ENCODE measurements at places on chromosomes 16 and 17.
A peak's percentile ranks its signal among the peaks of the same experiment; 100 is the strongest.

- no peak for DNase-seq
These were observed 46.9 kb downstream of the IRX6 start for GRCh38 chr16:55370762-55371482.

DNA sequence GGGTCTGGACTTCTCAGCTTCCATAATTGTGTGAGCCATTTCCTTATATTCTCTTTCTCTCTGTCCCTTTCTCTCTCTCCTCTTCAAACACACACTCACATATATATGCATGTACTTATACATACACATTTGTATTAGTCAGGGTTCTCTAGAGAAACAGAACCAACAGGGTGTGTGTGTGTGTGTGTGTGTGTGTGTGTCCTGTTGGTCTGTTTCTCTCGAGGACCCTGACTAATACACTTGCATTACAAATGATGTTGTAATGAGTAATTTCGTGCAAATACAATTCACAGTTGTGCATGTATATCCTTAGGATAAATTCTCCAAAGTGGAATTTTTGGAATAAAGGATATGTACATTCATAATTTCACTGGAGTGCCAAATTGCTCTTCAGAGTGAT lies 115.3 kb downstream of the NPIPB5 start:
- no peak for DNase-seq

- DNase-seq, result no peak
These were observed 18.8 kb downstream of the HS3ST3A1 start for GRCh38 chr17:13582776-13583547.

- no peak for DNase-seq
These were observed 45.3 kb downstream of the WNT3 start for GRCh38 chr17:46773221-46773605.

GRCh38 chr17:74407384-74407783 lies 24.5 kb upstream of the GPRC5C start:
- DNase-seq, result no peak

GRCh38 chr16:85112364-85112763 lies at the start of gene CIBAR2:
Gene CIBAR2 (minus strand): TSS chr16:85112472. CDS start chr16:85112352, 120 bp downstream.
- DNase-seq, result no peak

DNA sequence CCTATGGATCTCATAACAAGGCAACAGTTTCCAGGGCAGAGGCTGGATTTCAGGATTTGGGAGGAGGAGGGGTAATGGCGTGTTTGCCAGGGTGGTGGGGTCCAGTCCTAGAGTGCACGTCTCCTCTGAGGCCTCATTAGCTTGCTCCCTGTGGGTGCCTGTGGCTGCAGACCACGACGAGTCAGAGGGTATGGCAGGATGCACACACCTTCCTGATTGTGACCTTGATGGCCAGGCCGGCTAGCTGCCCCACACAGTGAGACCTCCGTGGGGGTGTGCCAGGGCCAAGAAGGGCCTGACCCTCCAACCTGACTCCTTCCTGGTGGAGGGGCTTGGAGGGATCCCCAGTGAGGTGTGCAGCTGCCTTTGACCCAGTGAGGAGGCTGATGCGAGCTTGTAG lies 4.0 kb upstream of the SMTNL2 start:
- DNase-seq, result no peak

DNA sequence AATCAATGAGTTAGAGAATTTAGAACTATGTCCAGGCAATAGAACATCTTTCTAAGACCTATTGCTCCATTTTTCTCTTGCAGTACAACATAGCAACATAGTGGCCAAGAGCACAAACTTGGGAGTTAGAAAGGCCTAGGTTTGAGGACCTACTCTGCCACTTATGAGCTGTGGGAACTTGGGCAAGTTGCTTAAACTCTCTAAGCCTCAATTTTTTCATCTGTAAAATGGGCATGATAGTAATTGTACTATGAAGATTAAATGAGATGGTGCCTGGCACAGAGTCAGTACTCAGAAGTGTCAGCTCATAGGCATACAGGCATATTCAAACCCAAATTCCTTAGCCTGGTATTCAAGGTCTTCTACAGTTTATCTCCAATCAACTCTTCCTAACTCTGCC lies 25.1 kb downstream of the IRX5 start:
- no peak for DNase-seq

DNA sequence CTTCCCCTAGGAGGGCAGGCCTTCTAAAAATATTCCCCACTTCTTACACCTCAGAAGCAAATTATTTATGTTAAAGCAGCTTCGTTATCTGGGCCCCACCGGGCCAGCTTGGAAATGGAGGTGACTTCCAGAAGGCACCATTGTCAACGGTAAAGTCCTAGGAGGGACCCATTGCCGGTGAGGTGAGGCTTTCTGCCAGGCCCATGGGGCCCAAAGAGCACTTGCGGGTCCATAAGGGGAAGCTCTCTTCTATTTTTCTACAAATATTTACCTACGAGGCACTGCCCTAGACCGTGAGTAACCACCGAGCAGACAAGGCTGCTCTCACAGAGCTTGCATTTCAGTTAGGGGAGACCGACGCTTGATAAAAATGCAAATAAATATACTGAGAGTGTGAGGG lies 41.5 kb downstream of the C16orf78 start:
- no peak for DNase-seq

- no peak for DNase-seq
These were observed 243.4 kb upstream of the SALL1 start for GRCh38 chr16:51394421-51394820.

DNA sequence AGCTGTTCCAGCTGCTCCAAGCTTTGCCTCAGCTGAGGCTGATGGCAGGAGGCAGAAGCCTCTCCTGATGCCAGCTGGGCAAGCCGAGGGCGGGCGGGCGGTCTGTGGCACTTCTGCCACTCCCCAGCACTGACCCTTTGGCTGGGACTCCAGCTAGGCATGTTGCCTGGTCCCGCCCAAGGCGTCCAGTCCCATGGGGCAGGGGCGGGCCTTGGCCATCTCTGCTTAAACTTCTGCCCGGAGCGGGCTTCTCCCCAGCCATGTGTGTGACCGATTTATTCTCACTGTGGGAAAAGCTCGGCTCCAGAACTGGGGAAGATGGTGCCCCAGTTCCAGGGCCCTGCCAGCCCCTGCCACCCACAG lies 349.1 kb downstream of the SEC14L1 start:
- DNase-seq, result no peak

- no peak for DNase-seq
These were observed 3.8 kb upstream of the TLCD2 start for GRCh38 chr17:1713878-1714426.

- no peak for DNase-seq
These were observed 153.9 kb upstream of the CHMP6 start for GRCh38 chr17:80837711-80838110.

DNA sequence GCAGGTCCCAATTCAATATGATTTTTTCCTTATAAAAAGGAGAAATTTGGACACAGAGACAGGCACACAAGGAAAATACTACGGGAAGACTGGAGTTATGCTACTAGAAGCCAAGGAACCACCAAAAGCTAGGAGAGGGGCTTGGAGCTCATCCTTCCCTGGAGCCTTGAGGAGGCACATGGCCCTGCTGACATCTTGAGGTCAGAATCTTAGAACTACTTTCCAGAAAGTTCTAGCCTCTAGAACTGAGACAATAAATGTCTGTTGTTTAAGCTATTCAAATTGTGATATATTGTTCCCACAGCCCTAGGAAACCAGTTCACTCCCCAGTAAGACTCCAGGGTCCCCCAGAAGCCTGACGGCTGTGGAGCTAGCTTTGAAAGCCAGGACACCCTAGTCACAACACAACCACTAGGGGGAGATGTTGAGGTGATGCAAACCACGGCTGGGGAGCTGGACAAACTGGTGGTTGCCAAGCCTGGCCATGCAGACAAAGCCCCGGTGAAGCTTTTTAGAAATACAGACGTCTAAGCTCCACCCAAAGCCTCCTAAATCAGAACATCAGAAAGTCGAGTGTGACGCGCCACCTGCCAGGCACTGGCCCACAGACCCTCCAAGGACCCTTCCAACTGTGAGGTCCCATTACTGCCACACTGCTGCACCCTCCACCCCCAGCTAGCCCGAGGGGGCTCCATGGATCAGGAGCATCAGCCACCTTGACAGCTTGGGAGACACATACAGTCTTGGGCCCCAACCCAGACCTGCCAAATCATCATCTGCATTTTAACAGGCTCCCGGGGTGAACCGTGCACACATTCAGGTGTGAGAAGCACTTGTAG lies 106.4 kb downstream of the SLC39A11 start:
- peak; percentile 10 for DNase-seq

- no peak for DNase-seq
These were observed 19.0 kb upstream of the CALB2 start for GRCh38 chr16:71339236-71340171.

DNA sequence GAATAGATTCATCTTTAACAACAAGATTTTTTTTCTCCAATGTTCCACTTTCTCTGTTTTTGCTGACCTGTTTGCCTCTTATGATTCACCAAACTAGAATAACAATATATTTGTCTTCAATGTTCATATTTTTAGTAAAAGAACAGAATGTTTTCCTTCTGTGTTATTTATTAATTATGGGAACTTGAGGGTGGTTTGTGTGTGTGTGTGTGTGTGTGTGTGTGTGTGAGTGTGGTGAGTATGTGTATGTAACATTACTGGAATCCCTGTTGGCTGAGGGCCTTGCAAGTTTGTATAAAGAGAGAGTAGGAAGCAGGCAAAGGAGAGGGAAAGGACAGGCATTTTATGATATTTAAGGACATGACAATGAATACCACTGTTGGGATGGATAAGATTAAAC lies 13.8 kb downstream of the STXBP4 start:
- no peak for DNase-seq

GRCh38 chr17:34365340-34365739 lies 2.3 kb upstream of the CCL1 start:
- DNase-seq, result no peak

DNA sequence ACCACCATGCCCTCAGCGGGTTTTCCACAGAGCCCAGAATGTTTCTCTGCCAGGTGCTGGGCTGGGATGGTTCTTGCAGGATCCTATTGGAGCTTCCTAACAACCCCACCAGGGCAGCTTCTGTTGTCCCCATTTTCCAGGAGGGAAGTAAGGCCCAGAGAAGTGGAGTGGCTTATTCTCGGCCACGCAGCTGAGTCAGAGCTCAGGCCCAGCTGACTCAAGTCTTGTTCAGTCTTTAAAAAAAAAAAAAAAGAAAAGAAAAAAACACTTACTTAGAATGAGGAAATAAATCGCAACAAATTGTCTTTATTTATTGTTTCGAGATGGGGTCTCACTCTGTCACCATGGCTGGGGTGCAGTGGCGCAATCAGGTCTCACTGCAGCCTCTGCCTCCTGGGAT lies 413.0 kb downstream of the CPPED1 start:
- DNase-seq, result no peak

- no peak for DNase-seq
These were observed 1.6 kb downstream of the NDUFB10 start for GRCh38 chr16:1960665-1961630.

- DNase-seq, result no peak
These were observed 16.9 kb upstream of the SP2 start for GRCh38 chr17:47879028-47879585.

DNA sequence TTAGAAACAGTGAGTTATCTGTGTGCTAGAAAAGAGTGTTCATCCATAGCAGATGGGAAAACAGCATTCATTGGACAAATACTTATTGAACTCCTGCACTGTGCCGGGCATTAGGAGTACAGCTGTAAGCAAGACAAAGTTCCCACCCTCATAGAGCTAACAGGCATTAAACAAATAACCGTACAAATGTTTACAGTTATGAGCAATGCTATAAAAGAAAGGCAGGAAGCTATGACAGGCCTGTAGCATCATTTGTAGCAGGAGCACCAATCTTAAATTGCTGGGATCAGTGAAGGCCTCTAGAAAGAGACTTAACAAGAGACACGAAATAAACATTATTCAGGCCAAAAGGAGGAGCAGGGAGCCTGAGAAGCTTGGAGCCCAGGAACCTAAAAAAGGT lies 15.6 kb downstream of the SDR42E1 start:
- DNase-seq, result no peak

DNA sequence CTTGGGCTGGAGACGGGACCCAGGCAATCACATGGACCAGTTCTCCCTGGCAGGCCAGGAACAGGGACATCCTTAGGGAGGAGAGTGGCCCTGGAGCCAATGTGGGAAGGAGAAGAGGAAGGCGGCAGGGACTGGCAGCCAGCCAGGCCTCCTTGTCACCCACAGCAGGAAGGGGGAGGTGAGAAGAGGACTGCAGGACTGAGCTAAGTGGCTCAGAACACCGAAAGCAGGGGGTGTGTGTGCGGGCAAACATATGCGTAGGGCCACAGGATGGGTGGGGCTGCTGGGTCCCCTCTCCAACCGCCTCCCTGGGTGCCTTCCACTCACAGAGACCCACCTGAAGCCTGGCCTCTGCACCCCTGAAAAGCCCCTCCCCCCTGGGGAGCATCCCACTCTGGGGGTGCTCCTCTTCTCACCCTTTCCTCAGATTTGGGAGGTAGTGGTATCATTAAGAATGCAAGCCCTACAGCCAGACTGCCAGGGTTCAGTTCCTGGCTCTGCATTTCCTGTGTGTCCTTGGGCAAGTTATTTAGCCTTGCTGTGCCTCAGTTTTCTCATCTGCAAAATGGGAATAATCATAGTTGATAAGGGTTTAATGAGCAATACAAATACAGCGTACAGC lies 8.1 kb downstream of the PNMT start:
- DNase-seq, result no peak

DNA sequence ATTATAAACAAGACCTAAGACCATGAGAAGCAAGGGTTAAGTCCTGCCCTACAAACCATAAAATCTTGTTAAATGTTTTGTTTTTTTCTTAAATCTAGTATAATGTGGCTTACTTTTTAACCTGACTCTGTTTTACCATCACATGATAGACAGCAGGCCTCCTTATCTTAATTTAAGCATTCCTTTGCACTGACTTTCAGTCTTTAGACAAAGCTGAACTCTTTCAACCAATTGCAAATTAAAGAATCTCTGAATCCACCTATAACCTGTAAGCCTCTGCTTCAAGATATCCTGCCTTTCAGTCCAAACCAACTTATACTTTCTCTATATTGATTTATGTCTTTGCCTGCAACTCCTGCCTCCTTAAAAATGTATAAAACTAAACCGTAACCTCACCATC lies 478.5 kb downstream of the GRIN2A start:
- no peak for DNase-seq

- no peak for DNase-seq
These were observed 1.4 kb downstream of the YPEL2 start for GRCh38 chr17:59332749-59333377.

- DNase-seq, result no peak
These were observed 4.4 kb downstream of the KIF19 start for GRCh38 chr17:74330446-74330845.

DNA sequence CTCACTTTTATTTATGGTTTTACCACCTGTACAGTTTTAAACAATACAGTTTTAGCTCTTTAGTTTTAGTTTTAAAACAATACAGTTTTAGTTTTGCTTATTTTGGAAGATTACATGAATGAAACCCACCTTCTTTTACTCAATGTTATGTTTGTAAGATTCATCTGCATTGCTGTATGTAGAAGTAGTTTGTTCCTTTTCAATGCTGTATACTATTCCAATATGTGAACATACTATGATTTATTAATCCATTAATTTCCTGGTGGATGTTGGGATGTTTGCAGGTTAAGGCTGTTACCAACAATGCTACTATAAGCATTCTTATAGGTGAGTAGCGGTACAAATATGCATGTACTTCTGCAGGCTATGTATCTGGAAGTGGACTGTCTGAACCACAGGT lies 34.4 kb upstream of the ADGRG1 start:
- no peak for DNase-seq

Measured in stimulated activated CD8-positive, alpha-beta memory T cell treated with anti-CD3 and anti-CD28 coated beads, Interleukin-15, amount 100 ng/mL, for 1 hour (primary cell).